M059J (cell line): ENCODE measurements at places on chromosomes 13 and 19. TPM values are rescaled to one million over a fixed set of nuclear protein-coding genes. Genes with fewer than 3 reads are reported as not detected.
A peak's percentile ranks its signal among the peaks of the same experiment; 100 is the strongest.

- DNase-seq, result no peak
Observed at GRCh38 chr19:16822648-16823047, 6.5 kb upstream of the SIN3B start.

Gene KLK10
- not detected in 2 replicates for total RNA-seq

Gene SGCG
- not detected in 2 replicates for total RNA-seq

GRCh38 chr13:97332742-97333141 is 101.2 kb upstream of the RAP2A start:
- no peak for DNase-seq

Gene SLC27A5
- total RNA-seq, result 4.1 and 5.2 TPM in 2 replicates

DNA sequence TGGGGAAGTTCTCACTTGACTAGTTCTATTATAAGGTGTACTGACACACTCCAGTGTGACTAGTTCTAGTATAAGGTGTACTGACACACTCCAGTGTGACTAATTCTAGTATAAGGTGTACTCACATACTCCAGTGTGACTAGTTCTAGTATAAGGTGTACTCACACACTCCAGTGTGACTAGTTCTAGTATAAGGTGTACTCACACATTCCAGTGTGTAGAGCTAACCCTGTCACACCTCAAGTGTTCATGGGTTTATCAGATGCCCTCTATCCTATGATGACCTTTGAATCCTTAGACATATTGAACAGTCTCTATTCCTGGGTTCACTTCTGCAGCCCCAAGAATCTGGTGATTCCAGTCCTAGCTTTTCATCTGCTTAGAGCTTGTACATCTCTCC is 54.6 kb upstream of the MYO16 start:
- DNase-seq, result no peak

Gene DCT
- not detected in 2 replicates for total RNA-seq

Gene NAPSA
- 0.12 and 0.15 TPM in 2 replicates for total RNA-seq

Gene KLF1
- not detected in 2 replicates for total RNA-seq

Gene CDK8
- 9.4 and 18.4 TPM in 2 replicates for total RNA-seq

GRCh38 chr13:43835701-43836100 is 43.8 kb downstream of the CCDC122 start:
- no peak for DNase-seq

Gene ZNF534
- not detected in 2 replicates for total RNA-seq

- peak; percentile 64 for DNase-seq
Observed at GRCh38 chr19:50705422-50706019, 14.1 kb downstream of the SHANK1 start.

- DNase-seq, result no peak
Observed at GRCh38 chr19:44571830-44572580, 41.4 kb upstream of the IGSF23 start.

DNA sequence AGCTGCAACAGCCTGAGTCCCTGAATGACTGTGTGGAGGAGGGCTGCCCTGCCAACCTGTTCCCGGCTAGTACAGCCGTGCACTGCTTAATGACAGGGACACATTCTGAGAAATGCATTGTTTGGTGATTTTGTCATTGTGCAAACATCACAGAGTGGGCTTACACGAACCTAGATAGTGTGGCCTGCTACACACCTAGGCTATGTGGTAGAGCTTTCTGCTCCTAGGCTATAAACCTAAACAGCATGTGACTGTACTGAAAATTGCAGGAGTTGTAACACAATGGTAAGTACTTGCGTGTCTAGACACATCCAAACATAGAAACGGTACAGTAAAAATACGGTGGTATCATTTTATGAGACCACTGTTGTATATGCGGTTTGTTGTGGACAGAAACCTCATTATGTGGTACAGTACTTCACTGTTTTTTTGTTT is 35.0 kb downstream of the VASP start:
- peak; percentile 81 for DNase-seq

GRCh38 chr13:104571161-104571892 is 1505.1 kb upstream of the SLC10A2 start:
- DNase-seq, result peak; percentile 92

- DNase-seq, result no peak
Observed at GRCh38 chr13:113122550-113123225, at the start of gene F10. Gene F10, plus strand, starts transcription at chr13:113122799. Its CDS starts 57 bp downstream, at chr13:113122856.

DNA sequence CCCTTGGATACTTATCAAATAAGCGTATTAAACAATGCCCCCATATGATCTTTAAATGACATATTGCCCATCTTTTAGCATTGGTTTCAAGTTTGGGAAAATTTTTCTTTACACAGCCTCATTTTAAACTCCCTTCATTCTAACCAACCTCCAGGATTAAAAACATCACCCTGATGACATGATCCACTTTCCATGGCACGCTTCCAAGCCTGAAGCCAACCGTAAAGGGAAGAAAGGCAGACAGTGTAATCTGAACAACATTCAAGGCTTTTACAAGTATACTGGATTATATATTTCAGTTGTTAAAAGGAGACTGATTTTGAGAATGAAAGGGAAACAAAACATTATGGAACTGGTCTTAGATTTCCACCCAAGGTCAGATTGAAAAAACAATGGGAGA is 1721.9 kb downstream of the OLFM4 start:
- no peak for DNase-seq

Gene TPRX2
- total RNA-seq, result not detected in 2 replicates

- no peak for DNase-seq
Observed at GRCh38 chr13:106061781-106062180, 473.7 kb downstream of the EFNB2 start.

Gene ENOX1
- 0.05 and 0.10 TPM in 2 replicates for total RNA-seq

DNA sequence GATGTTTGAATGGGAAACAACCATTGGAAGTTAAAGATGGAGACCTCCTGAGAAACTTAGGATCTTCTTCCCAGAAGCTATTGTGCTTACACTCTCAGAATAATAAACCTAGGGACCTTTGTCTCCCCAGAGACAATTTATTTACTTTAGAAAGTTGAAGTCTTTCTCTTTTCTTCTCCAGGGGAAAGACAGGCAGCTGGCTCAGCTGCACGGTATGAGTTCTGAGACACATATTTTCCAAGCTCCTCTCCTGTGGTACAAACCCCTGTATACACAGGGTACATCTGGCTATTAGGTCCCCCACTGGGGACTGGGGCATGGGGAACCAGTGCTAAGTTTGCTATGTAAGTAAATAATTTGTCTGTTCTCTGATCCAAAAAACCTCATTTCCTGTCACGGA is 67.5 kb upstream of the POSTN start:
- DNase-seq, result no peak

- DNase-seq, result peak; percentile 82
Observed at GRCh38 chr19:14505488-14506239, 9.7 kb upstream of the GIPC1 start.

- DNase-seq, result peak; percentile 50
Observed at GRCh38 chr13:51806566-51806965, 2.6 kb upstream of the DHRS12 start.

- DNase-seq, result peak; percentile 69
Observed at GRCh38 chr19:18507021-18507726, 14.7 kb downstream of the ELL start.

GRCh38 chr13:111204438-111205177 is 89.5 kb downstream of the ARHGEF7 start:
- no peak for DNase-seq

GRCh38 chr13:101640788-101641400 is 188.4 kb downstream of the ITGBL1 start:
- peak; percentile 88 for DNase-seq

GRCh38 chr19:3265432-3265831 is 41.0 kb downstream of the CELF5 start:
- DNase-seq, result no peak

Gene ATP12A
- total RNA-seq, result not detected in 2 replicates

Gene AP1M1
- 113 and 140 TPM in 2 replicates for total RNA-seq

- no peak for DNase-seq
Observed at GRCh38 chr19:49973987-49974386, 13.0 kb upstream of the SIGLEC11 start.

GRCh38 chr13:22320991-22321390 is 650.1 kb downstream of the FGF9 start:
- no peak for DNase-seq
